HT-29 (cell line): ENCODE measurements at places on chromosomes 16 and 17.
A peak's percentile ranks its signal among the peaks of the same experiment; 100 is the strongest.

- DNase-seq, result no peak
Observed at GRCh38 chr17:13931111-13931526, 138.2 kb upstream of the COX10 start.

GRCh38 chr16:56960681-56961281 is 969 bp upstream of the CETP start:
- no peak for DNase-seq

DNA sequence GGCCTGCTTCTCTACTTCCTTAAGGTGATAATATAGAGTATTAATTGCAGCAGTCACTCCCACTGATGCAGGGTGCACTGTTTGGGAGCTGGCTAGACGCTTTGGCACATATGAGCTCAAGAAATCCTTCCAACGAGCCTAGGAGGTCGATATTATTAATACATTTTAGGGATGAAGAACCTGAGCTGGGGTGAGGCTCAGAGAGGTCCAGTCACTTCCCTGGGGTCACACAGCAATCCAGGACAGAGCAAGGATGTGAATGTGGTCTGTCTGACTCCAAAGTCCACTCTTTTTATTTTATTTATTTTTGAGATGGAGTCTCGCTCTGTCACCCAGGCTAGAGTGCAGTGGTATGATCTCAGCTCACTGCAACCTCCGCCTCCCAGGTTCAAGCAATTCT is 156.4 kb upstream of the CDC42EP4 start:
- DNase-seq, result no peak

DNA sequence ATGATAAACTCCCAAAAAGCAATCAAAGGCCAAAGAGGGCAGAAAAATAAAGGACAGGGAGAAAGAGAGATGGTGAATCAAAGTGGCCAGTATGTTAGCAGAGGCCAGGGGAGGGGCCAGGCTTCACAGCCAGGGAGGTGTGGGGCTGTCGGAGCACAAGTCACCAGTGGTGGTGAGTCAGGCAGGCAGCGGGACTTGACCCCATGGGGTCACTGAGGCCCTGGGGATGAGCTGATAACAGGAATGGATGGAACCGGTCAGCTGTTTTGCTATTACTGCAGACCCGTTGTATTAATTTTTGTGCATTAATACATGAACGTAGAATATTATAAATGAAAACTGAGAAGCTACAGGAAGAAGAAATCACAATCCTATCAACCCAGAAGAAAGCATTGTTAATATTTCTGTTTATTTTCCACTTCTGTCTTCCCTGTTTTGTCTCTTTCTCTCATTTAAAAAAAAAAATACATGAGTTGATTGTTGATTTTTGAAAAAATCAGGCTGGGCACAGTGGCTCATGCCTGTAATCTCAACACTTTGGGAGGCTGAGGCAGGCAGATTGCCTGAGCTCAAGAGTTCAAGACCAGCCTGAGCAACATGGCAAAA is 106.9 kb downstream of the SOCS1 start:
- no peak for DNase-seq

DNA sequence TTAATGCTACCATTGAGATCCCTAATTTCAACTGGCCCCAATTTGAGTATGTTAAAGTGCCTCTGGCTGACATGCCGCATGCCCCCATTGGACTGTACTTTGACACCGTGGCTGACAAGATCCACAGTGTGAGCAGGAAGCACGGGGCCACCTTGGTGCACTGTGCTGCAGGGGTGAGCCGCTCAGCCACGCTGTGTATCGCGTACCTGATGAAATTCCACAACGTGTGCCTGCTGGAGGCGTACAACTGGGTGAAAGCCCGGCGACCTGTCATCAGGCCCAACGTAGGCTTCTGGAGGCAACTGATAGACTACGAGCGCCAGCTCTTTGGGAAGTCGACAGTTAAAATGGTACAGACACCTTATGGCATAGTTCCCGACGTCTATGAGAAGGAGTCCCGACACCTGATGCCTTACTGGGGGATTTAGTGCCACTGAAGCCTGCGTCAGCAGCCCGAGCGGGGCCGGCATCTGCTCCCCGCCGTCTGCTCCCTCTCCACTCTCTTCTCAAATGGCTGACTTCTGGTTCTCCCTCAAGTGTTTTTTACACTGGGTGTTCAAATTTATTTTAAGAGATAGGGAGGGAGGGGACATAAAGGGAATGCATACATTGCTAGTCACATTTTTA is 22.9 kb downstream of the DUSP14 start:
- DNase-seq, result no peak

- no peak for DNase-seq
Observed at GRCh38 chr16:13052431-13052830, 151.0 kb downstream of the SHISA9 start.

DNA sequence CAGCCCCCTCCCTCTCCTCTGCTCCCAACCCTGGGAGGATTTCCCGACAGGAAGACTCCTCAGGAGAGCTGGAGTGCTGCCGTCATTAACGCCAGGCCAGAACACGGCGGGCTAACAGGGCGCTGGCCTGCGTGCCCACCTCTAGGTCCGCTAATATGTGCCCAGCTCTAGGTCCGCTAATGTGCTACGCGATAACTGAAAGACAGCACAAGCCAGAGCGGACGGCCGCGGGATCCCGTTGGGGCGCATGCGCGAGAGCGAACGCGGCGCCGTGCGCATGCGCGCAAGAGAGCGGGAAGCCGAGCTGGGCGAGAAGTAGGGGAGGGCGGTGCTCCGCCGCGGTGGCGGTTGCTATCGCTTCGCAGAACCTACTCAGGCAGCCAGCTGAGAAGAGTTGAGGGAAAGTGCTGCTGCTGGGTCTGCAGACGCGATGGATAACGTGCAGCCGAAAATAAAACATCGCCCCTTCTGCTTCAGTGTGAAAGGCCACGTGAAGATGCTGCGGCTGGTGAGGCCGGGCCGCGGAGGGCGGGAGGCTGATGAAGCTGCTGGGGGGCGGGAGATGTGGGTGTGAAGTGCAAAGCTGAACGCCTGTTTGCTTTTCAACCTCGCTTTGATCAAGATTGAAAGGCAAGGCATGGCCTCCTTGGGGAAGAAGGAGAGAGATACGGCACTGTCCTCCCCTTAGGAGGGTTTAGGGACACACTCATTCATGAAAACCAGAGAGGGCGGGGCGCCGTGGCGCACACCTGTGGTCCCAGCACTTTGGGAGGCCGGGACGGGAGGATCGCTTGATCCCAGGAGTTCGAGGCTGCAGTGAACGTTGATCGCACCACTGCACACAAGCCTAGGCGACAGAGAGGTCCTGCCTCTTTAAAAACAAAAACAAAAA is at the start of gene CKLF:
CKLF (plus strand) TSS at position 291 of the 892 bp plus-strand sequence; CDS start at position 431, 140 bp downstream.
- peak; percentile 93 for DNase-seq

DNA sequence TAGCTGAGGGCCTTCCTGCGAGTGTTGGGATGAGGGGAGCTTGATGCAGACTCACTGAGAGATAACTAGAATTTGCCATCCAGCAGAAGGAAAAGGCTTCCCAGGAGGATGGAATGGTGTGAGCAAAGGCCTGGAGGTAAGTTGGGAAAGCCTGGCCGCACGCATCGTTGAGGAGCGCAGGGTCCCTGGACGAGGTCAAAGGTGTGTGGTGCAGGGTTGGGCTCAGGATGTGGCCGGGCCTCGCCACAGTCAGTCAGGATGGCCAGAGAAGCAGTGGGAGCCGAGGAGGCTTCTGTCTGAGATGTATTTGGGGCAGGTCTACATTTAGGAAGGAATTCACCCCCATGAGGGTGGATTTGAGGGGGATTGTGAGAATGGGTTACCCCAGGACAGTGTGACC is 16.4 kb downstream of the DRC3 start:
- no peak for DNase-seq

DNA sequence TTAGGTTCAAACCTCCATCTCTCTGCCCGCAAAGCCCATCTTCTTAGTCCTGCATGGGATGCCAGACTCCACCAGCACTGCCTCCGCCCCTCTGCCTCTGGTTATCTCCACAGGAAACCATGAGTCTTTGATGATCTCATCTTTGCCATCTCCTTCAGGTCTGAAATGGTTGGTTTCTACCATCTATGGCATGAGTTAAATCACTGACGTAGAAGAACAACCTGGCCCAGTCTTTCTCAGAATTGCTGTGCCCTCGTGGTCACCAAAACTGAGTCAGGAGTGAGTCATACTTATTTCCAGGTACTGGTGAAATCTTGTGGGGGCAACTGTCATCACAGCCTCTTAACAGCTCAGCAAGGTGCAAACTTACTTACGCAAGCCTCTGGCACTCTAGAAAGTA is 468.7 kb upstream of the C16orf82 start:
- DNase-seq, result no peak

- DNase-seq, result no peak
Observed at GRCh38 chr16:19678804-19679203, 39.2 kb downstream of the KNOP1 start.
